ENCODE measurements at places on chromosomes 2 and 18.

DNA sequence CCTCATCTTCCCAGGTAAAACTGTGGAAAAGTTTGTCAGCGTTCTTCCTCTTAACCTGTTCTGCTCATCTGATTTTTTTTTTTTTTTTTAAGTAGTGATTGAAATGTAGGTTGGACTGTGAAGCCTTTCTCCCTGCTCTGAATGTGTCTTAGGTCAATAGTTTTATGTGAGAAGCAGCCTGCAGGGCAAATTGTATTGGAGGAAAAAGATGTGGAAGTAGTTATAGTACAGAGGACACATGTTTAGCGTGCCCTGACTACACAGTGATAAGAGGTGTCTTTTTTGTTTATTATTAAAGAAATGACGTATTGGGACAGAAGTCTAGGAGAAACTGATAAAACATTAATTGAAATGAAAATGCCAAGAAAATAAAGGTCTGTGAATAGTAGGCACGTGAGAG is 1.5 kb downstream of the MTA3 start:
- no peak for DNase-seq

- DNase-seq, result no peak
These were observed 29.6 kb upstream of the KCNG3 start for GRCh38 chr2:42523341-42523740.

- DNase-seq, result no peak
These were observed 31.2 kb downstream of the SALL3 start for GRCh38 chr18:79010802-79011201.

DNA sequence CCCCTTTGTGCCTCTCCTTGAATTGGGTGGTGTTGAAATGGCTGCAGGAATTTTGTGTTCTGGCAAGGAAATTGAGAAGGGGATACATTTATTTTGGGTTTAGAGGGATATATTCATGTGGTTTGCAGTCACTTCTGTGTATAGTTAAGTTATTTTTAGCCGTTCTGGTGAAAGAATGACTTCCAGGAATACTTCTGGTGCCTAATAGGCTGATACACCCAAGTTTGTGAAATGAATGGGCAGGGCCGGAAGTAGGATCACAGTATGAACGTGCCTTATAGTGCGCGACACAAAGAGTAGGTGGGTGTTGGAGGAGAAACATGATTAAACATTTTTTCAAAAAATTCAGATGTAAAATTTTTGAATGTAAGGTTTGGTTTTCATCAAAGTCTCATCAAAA is 168.6 kb upstream of the ATP5MC3 start:
- no peak for DNase-seq

- peak; percentile 97 for DNase-seq
These were observed at the start of gene IMP4 for GRCh38 chr2:130342533-130343275. Gene IMP4 (plus strand): TSS chr2:130342897. CDS start chr2:130342933, 36 bp downstream.

- DNase-seq, result no peak
These were observed 756.3 kb downstream of the SATB2 start for GRCh38 chr2:198701481-198701880.

GRCh38 chr2:182941919-182942318 is 75.5 kb upstream of the FRZB start:
- DNase-seq, result no peak

GRCh38 chr18:34038086-34038485 is 186.6 kb downstream of the NOL4 start:
- DNase-seq, result no peak

DNA sequence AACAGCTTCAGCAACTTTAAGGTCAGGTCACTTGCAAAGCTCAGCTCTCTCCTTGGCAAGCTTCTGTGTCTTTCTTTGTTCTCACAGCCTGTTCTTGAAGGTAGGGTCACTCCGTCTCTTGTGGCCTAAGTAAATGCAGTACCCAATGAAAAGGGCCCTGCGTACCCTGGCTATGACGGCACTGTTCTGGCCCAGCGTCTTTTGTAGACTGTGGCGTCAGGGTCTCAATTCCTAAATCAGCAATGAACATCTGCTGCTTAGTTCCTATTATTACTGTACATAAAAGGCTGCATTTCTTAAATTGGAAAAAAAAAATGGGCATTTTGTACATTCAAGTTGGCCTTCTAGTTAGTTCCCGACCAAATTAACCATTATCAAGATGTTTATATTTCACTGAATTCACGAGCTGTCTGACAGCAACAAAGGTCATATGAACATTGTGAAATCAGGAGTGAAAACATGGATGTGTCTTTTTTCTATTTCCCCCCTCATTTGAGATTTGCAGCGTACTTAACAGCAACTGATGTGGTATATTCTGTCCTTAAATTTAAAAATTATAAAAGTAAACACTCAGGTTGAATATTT is 17.0 kb upstream of the MTCL1 start:
- no peak for DNase-seq

GRCh38 chr18:25305584-25305983 is 46.4 kb downstream of the ZNF521 start:
- no peak for DNase-seq

- no peak for DNase-seq
These were observed 66.5 kb upstream of the TGIF1 start for GRCh38 chr18:3383381-3383915.

DNA sequence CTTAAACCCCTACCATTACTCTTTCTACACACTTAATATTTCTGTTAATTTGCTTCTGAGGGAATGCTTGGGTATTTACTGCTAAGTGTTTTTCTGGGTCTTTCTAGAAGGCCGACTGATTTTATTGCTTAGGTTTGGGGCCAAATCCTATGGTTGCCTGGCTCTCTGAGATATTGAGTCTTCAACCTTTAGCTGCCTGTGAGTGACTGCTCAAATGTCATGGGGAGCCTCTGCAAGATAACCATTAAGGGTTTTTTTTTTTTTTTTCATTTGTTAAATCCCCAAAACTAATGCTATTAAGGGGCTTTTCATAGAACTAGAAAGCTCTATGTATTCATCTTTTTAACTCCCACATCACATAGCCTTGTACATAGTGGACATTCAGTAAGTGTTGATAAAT is 5.0 kb downstream of the OSBPL6 start:
- DNase-seq, result no peak

DNA sequence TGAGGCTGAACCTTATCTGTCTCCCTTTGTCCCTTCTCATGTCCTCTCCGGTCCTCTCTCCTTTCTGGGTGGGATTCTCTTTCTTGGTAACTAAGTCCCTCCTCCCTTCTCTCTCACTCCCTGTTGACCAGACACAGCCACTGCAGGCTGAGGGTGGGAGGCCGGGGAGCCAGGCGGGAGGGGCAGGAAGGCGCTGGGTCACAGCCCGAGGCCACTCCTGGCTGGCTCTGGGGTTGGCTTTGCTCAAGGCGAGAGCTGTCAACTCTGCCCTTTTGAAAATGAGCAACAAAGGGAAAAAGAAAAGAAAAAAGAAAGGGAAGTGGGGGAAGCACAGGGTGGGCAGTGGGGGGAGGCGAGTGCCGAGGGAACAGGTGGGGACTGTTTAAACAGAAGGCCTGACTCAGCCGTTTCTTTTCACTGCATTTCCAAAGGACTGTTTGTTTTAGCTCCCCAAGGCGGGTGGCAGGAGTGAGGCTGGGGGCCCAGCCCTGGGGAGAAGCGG is 70.5 kb upstream of the IGFBP5 start:
- no peak for DNase-seq

GRCh38 chr2:119423108-119423444 is 8.6 kb upstream of the TMEM37 start:
- DNase-seq, result no peak

GRCh38 chr2:86661333-86661732 is 37.7 kb upstream of the RNF103 start:
- DNase-seq, result no peak

DNA sequence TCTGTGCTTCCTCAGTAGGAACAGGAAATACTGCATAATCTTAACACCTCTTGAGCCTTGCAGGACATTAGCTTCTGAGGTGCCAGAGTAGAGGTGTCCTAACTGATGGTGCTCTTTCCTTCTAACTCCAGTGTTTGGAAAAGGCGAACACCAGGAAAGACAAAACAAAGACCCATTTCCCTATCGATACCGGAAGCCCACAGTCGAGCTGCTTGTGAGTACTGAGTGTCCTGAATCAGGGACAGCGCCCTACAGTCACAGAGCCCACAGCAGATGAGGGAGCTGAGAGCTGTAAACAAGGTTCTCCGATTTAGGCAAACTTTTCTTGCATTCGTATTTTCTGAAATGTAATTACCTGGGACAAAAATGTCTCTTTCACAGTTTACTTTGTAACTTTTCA is 50.7 kb downstream of the SLC14A2 start:
- no peak for DNase-seq

DNA sequence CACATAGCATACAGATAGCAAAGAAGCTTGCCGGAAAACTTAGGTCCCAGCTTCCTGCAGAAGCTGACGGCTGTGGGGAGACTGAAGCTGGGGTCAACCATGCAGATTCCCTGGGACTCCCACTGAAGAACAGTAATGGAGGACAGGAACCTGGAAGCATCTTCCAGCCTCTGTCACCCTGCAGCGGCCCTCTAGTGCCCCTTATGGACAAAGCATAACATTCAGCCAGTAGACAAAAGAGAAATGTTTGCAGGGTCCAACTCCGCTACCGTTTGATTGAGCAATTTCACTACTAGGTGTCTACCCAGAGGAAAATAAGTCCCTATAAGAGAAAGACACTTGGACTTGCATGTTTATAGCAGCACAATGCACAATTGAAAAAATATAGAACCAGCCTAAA is 460.6 kb downstream of the CNTNAP5 start:
- DNase-seq, result no peak

- DNase-seq, result no peak
These were observed 243.6 kb downstream of the PID1 start for GRCh38 chr2:229027353-229028105.

GRCh38 chr2:205680067-205680466 is 2.2 kb upstream of the NRP2 start:
- peak; percentile 11 for DNase-seq

- DNase-seq, result no peak
These were observed 146.4 kb downstream of the MYT1L start for GRCh38 chr2:2184549-2185249.

All from effector CD4-positive, alpha-beta T cell (primary cell).